CD4-positive, alpha-beta T cell treated with Interleukin-6 at 100 ng/mL for 8 hours (primary cell): ENCODE measurements at places on chromosomes 12 and 14.

- DNase-seq = no peak
Observed at GRCh38 chr14:72925815-72926291, 411 bp upstream of the DCAF4 start.

DNA sequence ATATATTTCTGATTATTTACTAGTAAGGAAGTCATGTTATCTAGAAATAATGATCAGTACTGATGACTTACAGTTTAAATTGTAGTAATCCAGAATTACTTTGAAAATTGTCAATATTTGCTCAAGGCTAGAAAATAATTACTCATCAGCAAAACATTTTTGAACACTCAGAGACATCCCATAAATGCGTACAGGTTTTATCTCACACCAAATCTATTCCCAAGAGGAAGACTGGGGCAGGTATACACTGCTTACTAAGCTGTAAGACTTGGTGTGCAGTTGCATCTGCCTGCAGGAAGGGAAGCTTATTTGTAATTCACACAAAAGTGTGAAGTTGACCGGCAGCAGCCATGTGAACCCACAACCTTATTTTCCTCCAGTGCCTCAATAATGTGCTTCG, 146.4 kb downstream of the CCER1 start:
- DNase-seq = no peak

DNA sequence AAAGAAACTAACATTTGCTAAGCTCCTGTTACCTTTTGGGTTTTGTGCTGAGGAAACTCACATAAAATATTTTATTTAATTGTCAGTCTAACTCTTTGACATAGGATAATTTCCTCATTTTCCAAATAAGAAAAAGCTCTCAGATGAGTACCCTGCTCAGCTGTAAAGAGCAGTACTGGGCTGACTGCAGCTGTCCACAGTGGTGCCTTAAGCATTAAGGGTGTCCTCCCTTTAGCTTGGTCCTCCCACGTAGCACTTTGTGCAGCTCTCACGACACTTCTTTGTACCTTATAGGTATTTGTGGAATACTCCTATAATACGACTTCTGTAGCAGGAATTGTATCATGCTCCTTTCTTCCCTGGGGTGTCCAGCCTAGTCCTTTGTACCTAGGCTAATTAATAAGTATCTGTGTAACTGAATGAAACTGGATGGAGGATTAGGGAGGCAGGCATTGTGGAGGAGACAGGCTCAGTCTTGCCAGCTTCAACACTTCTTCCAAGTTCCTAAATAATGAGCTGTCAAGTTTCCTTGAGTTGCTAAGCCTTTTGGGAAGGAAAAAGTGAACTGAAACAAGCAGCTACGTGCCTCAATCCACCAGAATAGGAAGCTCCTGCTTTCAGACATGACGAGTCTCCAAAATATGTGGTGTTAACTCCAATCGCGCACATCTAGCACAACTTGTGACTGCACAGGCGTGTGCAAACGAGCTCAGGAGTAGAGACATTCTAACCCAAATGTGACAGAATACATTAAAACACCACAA, 123.0 kb downstream of the SLC38A4 start:
- no peak for DNase-seq

DNA sequence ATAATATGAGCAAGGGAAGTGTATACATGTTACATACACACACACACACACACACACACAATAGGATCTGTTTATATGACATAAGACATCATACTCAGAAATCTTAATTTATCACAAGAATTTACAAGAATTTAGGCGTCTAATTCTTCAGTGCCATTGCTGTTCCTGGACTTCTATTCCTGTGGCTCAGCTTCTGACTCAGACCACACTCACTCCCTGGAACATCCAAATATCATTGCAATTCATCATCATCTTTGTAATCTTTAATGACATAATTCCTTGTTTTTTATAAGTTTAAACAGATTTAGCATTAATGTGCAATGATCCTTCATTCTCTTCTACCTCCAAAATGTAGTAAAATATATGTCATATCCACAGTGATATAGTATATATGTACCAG, 544.2 kb downstream of the FOXG1 start:
- no peak for DNase-seq

DNA sequence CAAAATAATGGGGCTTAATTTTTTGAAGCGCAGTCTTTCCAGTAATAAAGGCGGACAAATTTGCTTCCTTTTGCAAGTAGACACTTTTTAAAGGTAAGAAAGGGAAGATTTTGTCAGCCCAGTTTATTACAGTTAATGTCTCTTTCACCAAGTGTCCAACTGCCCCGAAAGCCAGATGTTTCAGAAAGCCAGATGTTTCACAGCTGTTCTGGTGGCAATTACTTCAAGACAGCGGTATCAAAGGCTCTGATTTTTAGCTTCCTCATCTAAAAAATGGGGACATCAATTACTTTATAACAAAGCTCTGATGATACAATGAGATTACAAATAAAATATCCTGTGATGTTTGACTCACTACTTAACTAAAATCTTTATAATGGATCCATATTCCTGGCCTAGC, 1.0 kb downstream of the WBP11 start:
- DNase-seq = no peak

- DNase-seq = no peak
Observed at GRCh38 chr12:12294215-12295005, 27.6 kb upstream of the LRP6 start.

DNA sequence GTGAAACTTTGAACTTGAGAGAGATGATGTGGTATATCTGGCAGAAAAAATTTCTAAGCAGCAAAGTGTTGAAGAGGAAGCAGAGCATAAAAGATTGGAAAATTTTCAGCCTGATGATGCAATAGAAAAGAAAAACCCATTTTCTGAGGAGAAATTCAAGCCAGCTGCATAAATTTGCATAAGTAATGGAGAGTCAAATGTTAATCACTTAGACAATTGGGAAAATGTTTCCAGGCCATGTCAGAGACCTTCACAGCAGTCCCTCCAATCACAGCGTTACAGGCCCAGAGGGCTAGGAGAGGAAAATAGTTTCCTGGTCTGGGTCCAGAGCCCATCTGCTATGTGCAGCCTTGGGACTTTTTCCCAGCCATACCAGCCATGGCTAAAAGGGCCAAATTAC, 469.0 kb upstream of the FOXG1 start:
- no peak for DNase-seq

GRCh38 chr12:117143008-117143532, 43.9 kb upstream of the TESC start:
- no peak for DNase-seq

DNA sequence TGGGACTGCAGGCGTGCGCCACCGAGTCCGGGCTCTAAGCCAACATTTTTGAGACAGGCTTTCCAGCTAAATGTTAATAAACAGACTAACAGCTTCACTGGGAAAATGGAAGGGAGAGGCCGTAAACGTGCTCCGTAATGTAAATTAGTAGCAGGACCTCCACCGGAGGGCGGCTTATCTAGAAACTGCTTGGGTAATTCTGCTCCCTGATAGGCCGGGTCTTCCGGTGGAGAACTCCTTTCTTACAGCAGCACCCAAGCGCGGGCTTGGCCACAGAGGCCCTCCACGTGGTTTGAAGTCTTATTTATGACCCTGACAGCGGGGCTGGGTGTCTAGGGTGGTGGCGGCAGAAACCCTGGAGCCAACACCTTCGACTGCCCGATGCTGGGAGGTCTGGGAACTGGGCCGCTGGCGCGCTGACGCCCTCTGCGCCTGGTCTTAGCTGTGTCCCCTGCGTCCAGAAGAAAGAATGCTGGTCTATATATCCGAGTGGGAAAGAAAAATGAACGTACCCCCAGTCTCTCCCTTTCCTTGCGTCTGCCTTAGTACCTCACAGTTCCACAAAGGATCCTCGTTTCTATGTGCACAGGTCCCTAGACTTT, 1.7 kb downstream of the DPPA3 start:
- no peak for DNase-seq

DNA sequence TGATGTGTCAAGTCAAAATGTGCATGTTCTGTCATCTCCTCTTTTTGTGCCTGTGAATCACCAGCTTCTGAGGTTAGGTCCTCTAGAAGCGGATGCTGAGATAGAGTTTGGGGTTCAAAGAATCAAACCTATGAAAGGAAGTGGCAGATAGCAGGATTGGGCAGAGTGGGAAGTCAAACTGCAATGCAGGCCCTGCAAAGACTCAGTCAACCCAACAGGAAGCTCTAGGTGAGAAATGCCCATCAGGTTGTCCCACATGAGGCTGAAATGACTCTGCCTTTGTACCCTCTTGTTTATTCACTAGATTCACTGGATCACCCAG, 4.5 kb upstream of the MIA2 start:
- DNase-seq = peak; percentile 78

DNA sequence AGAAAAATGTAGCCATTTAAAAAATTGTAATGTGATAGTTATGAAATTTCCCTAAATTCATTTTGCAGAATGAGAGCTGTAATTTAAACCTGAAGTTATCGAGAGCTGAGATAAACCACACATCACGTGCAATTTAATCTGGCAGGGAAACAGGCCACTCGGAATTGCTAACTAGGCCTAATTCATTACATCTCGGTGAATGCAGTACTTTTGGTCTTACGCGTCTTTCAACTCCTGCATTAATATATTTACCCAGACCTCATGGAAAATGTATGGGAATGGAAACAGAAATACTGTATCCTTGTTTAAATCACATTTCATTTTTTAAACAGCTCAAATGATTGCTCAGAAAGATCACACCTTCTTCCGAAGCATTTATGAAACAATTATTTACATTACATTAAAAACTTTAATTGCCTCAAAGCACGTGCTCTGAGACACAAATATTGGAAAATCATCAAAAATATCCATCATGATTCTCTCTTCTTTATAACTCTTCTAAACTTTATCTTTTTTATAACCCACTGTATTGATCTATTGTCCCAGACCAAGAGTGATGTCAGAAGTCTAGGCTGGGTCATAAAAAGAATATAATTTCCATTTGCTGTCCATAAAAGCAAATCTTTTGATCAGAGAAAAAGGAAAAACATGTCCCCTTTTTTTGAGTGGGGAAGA, 111.7 kb upstream of the MYL2 start:
- DNase-seq = no peak

GRCh38 chr14:24481622-24482324, 26.3 kb downstream of the CMA1 start:
- DNase-seq = peak; percentile 45

DNA sequence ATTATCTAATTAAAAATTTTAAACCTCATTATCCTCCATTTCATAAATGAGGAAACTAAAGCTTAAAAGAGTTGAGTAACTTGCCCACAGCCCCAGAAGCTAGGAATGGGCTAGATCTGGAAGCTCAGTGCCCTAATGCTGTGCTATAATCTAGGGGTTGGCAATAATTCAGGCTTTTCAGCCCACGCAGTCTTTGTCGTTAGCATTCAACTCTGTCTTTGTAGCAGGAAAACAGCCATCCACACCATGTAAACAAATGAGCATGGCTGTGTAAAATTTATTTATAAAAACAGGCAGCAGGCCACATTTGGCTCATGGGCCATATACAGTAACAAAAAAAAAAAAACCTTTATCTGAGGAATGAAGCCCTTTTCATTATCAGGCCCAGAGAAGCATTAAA, 92.4 kb upstream of the OVCH1 start:
- DNase-seq = no peak

DNA sequence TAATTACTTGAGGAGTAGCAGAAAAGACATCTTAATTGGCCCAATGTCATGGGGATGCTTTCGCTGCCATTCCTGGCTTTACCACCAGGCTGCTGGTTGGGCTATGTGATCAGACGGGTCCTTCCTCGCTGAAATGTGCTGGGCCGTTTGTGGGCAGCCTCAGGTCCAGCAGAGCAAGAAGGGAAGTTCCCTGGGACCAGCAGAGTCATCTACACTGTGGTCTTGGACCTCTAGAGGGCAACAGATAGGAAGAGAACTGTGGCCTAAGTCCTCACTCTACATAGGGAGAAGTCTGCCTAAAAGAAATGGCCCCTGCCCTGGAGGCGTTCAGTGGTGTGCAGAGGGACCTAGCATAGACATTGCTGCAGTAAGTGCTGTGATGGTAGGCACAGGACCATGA, 10.9 kb downstream of the EVL start:
- DNase-seq = no peak

DNA sequence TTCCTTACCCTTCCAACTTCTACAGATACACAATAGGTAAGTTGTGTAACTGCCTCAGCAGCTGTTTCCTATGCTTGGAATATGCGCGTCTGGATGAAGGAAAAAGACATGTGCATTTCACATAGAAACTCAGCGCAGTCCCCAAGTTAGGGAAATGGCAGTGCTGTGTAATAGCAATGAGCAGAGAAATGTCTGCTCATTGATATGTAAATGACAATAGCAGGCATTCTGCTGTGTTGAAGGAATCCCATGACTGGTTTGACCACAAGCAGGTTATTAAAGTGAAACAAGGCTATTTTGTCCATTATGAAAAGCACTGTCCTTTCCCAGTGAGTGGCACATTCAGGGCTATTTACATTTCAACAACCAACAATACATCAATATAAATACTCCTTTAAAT, 106.6 kb downstream of the BTG1 start:
- DNase-seq = no peak

- DNase-seq = no peak
Observed at GRCh38 chr12:97500537-97500936, 37.9 kb downstream of the RMST start.

GRCh38 chr14:73829526-73830431, 21.9 kb upstream of the PTGR2 start:
- DNase-seq = peak; percentile 31

DNA sequence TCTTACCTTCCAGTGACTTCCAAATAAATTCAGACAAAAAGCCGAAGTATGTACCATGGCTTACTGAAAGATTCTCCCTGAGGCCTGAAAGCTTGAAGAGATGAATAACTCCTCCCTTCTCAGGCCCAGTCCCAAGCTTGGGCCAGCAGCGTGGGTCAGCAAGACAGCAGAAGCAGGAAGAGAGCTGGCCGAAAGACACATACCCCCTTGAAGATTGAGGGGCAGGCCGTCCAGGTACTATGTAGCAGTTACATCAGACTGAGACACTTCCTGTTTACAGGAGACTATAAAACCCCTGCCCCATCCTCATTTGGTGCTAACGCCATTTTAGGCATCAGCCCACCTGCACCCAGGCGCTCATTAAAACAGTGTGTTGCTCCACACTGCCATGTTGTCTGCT, 15.0 kb downstream of the NDUFA12 start:
- DNase-seq = peak; percentile 3
